ENCODE measurements at places on chromosomes 4 and X.
A peak's percentile ranks its signal among the peaks of the same experiment; 100 is the strongest.

- DNase-seq, result no peak
These were observed 612 bp upstream of the RRAGB start for GRCh38 chrX:55716937-55717336.

DNA sequence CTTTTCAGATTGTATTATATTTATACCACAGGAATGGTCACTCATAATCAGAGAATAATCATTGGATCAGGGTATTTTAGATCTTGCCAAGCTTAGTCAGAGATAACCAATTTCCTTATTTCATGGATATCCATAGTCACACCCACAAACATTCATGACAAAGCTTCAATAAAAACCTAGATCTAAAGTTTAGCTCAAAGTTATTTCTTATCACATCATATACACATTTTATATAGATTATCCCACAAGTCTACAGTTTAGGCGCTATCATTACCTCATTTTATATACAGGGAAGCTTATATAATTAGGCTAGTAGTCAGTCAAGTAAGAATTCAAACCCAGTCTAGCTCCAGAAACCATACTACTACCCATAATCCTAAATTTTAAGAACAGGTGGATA, 82.3 kb downstream of the SLC10A7 start:
- no peak for DNase-seq

GRCh38 chr4:3290889-3291321, 1.9 kb upstream of the RGS12 start:
- no peak for DNase-seq

GRCh38 chrX:153829549-153829798, 870 bp downstream of the PDZD4 start:
- DNase-seq, result no peak

GRCh38 chrX:103446665-103447302, 70.4 kb downstream of the BEX3 start:
- no peak for DNase-seq

- no peak for DNase-seq
These were observed 1176.7 kb downstream of the NLGN4X start for GRCh38 chrX:5051831-5052491.

DNA sequence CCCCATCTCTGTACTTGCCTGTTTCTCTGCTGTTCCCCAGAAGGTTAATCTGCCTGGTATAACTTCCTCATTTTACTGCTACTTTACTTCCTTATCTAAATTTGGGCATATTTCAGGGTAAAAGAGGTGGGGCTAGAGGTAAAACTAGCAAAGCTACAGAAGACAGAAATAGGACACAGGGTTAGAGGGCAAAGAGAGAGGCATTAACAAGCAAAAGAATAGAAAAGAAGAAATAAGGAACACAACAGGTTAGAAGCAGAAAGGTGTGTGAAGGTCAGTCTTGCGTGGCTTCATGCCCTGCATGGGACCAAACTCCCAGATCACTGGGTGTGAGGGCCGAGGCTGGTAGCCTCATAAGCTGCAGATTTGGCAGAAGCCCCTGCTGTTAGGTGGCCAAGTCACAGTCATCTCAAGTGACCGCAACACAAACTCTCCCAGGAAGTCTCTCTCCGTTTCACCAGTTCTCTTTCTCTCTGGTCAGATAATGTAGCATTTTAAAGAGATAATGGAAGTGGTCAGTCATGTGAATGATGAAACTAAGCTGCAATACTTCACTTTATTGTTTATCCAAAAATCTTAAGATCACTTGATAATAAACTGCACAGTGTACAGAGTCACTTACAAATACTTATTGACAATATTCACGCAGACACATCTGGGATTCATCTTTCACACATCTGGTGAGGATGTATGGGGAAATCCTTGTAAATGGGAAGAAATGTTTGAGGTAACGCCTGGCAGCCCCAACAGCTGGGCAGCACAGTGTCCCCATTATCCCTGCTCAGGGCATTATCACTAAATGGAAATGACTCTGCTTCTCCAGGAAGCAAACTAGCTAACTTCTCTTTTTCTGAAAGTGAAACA, 16.4 kb downstream of the TMEM154 start:
- DNase-seq, result no peak

- peak; percentile 48 for DNase-seq
These were observed 3.7 kb downstream of the PPP1R3F start for GRCh38 chrX:49273181-49273727.

GRCh38 chr4:7790999-7791398, 148.7 kb downstream of the AFAP1 start:
- no peak for DNase-seq

DNA sequence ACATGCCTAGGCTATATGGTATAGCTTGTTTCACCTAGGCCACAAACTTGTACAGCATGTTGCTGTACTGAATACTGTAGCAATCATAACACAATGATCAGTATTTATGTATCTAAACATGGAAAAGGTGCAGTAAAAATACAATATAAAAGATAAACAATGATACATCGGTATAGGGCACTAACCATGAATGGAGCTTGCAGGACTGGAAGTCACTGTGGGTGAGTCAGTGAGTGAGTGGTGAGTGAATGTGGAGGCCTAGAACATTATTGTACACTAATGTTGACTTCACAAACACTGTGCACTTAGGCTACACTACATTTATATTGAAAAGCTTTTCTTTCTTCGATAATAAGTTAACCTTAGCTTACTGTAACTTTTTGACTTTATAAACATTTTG, 45.6 kb upstream of the ANK2 start:
- no peak for DNase-seq

GRCh38 chrX:2894885-2895292, 34.2 kb downstream of the ARSD start:
- DNase-seq, result no peak

DNA sequence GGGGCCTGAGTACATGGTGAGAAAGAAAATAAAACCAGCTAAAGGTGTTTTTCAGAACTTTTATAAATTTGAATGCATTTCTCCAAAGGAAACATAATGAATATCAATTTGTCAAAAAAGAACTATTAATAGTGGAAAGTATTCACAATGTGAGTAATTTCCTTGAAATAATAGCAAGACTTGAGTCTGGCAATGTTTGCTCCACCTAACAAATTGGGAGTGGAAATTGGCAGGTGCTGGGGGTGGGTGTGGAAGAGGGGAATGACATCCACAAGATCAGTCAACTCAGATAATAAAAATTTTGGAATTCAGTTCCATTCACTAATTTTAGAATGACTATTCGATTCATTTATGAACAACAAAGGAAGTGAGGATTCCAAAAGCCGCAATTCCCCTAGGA, 884.8 kb upstream of the SLIT2 start:
- DNase-seq, result no peak

GRCh38 chr4:145452447-145453162, 29.0 kb upstream of the SMAD1 start:
- DNase-seq, result no peak

- DNase-seq, result no peak
These were observed 104.1 kb downstream of the PHOX2B start for GRCh38 chr4:41644288-41644914.

DNA sequence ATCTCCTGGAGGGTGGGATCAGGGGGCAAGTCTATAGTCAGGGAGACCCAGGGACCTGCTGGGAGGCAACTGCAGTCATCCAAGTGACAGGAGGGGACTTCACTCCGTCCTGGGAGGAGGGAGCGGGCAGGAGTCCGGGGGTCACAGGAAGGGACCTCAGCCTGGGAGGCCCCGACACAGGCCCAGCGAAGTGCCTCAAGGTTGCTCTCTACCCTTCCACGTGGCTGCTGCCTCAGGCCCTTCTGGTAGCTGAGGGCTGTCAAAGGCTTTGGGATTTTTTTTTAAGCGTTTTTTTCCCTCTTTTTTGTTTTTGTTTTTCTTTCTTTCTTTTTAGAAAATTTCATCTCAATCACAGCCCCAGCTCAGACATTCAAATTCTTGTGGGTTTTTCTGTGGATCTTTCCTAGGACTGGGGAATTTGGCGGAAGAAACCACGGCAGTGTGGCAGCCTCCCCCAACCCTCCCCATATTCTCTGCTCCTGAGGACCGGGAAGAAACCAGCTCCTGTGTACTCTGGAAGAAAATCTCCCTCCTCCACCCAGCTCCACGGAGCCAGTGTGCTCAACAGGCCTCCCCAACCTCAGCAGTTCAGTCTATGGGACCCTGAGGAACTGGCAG, 1.4 kb upstream of the HAUS7 start:
- no peak for DNase-seq

DNA sequence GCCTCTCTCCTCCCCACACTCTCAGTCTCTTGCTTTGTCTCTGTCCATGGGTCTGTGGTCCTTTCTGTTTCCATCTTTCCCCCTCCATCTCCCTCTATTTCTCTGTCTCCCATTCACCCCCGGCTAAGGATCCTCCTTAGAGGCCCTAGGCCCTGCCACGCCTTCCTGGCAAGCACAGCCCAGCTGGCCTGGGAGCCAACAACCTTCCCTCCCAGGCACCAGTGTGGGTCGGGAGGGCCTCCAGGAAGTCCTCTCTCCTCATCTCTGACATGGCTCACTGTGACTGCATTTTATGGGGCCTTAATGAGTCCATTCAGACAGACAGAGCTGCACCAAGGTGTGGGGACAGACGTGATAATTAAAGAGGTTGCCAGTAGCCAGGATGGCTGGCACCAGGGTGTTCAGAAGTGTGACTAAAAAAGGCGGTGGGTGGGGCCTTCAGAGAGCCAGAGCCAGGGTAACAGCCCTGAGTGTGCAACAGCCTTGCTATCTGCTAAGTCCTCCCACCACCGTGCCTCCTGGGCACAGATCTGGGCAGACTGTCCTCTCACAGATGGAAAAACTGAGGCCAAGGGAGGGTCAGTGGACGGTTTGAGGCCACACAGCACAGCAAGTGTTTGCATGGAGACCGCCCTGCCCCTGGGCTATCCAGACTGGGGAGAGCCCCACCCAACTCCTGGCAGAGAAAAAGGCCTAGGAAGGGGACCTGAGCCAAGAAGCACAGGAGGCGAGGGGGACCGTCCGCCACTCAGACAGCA, 31.5 kb downstream of the BLOC1S4 start:
- DNase-seq, result no peak

All from stimulated activated naive CD4-positive, alpha-beta T cell treated with Interleukin-2 at 50 U/mL for 16 hours (primary cell).